ENCODE measurements at places on chromosomes 1 and 21.

GRCh38 chr1:232657426-232658005 is 27.6 kb upstream of the SIPA1L2 start:
- no peak for DNase-seq

GRCh38 chr1:7369866-7370265 is 401.2 kb upstream of the VAMP3 start:
- DNase-seq, result no peak

DNA sequence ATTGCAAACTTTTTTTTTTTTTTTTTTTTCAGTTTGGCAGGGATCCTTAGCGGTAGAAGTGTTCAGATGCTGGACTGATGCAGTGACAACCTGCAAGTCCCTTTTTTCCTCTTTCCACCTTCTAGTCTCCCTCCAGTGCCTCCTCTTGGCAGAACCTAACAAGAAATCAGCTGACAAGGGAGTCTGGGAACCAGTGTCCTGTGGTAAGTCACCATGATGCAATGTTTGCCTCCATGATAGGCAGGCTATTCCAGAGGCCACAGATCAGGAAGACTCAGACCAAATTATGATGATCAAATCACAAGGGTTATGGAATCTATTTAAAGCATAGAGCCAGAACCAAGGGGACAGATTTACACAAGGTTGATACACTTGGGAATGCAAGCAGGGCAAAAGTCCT is 3.0 kb upstream of the CD34 start:
- no peak for DNase-seq

- no peak for DNase-seq
These were observed 26.6 kb downstream of the DOP1B start for GRCh38 chr21:36183144-36183795.

- DNase-seq, result no peak
These were observed 34.3 kb upstream of the KCNA3 start for GRCh38 chr1:110708974-110709440.

DNA sequence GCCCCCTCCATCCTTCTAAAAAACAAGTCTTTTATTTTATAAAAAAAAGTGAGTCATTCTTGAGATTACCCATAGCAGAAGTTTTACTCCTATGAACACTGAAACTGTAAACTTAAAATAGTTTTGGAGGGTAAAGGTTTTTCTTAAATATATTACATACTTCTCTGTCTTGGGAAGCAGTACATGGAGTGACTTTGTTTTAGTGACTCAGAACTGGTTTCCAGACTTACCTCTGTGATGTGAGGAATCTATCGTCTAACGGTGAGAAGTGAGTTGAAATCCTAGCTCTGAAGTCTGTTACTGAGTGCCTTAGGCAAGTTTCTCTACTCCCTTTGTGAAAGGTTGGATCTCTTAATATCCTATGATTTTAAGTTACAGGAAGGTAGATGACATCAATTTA is 176.3 kb upstream of the POU3F1 start:
- no peak for DNase-seq
